ENCODE measurements at places on chromosomes 12 and 14. TPM values are rescaled to one million over a fixed set of nuclear protein-coding genes. Genes with fewer than 3 reads are reported as not detected.

DNA sequence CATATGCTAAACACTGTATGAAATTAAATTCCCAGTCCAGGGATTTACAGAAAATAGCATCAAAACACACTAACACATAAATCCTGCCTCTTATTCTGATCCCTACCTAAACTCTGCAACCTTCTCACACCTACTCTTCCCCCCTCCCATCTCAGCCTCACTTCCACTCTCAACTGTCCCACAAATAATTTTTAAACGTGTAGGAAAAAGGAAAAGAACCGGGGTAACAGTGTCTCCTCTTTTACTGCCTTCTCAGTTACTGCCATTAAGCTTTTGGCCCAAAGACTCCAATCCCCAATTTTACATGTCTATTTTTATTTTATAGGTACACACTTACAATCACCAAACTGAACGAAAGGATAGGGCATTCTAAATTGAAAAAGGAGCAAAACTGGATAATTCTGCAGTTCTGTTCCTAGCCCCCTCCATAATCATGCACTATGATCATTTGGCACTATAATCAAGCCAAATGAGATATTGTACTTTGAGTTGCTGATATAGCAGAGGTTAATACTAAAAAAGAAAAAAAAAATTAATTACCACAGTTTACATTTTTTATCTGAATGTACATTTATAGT, 2.9 kb downstream of the DUSP16 start:
- DNase-seq, result no peak

- DNase-seq, result no peak
Measured at GRCh38 chr14:43900173-43900655, 606.9 kb downstream of the FSCB start.

- DNase-seq, result no peak
Measured at GRCh38 chr14:81208489-81208888, 12.3 kb downstream of the GTF2A1 start.

GRCh38 chr12:19528750-19529149, 89.5 kb downstream of the AEBP2 start:
- no peak for DNase-seq

Gene SDSL
- 2.5 TPM for total RNA-seq

- DNase-seq, result no peak
Measured at GRCh38 chr12:105939181-105939721, 199.5 kb downstream of the NUAK1 start.

Gene BAG5
- total RNA-seq, result 32.5 TPM

Gene SLCO1C1
- not detected for total RNA-seq

DNA sequence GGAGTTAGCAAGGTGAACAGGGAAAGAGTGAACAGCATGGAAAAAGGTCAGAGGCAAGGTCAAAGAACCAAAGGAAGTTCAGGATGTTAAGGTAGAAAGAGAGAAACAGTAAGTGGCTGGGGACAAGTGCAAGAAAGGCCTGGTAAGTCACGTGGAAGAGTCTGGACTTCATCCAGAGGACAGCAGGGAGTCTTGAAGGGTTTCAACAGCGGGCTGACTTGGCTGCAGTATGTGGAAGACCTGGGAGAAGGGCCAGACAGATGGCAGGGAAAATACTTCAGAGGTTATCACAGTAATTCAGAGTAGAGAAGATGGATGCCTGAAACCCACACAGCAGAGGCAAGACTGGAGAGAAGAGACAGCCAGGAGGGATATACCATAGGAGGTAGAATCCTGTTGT, 34.0 kb downstream of the CIT start:
- no peak for DNase-seq

GRCh38 chr12:5244513-5244972, 187.4 kb upstream of the NTF3 start:
- DNase-seq, result no peak

GRCh38 chr14:67393689-67394088, 18.3 kb downstream of the PLEK2 start:
- DNase-seq, result no peak

Gene FGF23
- total RNA-seq, result not detected

Gene KRT72
- not detected for total RNA-seq

Gene GNG2
- not detected for total RNA-seq

- DNase-seq, result no peak
Measured at GRCh38 chr14:61504901-61505300, 183.5 kb downstream of the PRKCH start.

DNA sequence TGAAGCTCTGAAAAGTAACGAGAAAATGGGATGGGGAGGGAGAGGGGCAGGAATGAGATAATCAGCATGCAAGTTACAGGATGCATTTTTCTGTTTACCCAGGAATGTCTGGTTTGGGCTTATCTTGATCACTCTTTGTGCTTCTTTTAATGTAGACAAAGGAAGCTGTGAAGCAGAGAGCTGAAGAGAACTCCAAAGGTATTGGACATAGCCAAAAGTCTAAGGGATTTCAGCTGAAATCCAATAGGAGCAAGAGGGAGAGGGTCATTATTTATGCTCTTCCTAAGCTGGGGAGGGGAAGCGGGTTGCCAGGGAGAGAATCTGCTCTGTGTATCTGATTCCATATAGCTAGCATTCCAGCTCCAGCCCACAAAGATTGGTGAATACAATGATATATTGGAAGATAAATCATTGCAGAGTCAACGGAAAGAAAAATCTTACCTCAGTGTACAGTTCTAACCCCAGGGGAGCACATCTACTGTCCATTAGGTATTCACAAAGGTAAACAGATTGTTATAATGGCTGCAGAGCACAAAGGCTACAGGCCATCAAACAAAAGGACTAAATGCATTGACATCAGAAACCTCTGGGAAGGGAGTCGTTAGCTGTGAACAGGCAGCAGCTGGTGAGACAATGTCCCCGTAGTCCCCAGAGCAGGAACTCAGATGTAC, 61.0 kb upstream of the PELI2 start:
- no peak for DNase-seq

DNA sequence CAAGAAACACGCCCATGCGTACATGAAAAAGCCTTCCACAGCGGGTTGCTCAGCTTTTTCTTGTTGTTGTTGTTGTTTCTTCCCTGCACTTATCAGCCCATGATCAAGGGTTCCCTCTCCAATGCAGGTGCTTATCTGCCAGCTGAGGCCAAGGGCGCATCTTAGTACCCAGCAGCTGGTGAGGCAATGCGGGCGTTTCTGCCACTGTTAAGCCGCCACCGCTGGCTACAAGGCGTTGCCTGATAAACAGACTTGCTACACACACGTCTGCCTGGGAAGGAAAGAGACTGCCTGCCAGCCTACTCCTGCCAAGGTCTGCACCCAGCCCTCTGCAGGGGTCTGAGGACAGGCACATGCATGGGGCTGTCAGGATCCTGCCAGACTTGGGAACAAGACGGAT, 345.9 kb downstream of the BCL11B start:
- DNase-seq, result no peak

DNA sequence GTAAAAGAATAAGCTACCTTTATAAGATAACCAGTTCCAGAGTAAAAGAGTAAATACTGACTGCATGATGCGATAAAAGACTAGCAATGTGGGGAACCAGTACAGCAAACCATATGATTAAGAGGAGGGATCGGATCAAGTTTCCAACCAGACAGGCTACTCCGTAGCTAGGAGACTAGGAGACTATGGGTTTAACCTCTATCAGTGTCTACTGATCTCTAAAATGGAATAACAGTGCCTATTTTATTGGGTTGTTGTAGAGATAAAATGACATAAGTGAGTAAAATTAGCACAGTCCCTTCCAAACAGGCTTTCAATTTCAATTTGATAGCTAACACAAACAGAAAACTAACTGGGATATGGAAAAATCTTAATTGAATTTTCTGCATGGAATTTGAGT, 76.0 kb downstream of the PAWR start:
- no peak for DNase-seq

- DNase-seq, result no peak
Measured at GRCh38 chr12:39378341-39378740, 64.6 kb downstream of the KIF21A start.

DNA sequence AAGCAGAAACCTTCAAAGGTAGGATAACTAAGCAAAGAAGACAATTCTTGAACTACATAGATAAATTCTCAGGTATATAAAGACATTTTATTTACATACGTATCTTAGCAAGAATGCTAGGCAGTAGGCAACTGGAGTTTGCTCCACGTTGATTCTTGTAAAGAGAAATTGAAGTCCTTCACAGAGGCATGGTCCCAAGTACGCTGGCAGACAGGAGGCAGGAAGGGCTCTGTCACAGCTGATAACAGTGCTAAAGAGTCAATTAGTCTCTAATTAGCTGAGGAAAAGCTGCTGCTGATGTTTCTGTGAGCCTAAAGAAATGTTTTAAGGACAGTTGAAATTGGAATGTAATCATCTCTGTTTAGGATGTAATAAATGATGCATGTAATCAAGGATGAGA, 146.8 kb downstream of the METTL25 start:
- DNase-seq, result no peak

All from NCI-H460 (cell line).